ENCODE measurements at places on chromosomes 7 and 10.
A peak's percentile ranks its signal among the peaks of the same experiment; 100 is the strongest.

DNA sequence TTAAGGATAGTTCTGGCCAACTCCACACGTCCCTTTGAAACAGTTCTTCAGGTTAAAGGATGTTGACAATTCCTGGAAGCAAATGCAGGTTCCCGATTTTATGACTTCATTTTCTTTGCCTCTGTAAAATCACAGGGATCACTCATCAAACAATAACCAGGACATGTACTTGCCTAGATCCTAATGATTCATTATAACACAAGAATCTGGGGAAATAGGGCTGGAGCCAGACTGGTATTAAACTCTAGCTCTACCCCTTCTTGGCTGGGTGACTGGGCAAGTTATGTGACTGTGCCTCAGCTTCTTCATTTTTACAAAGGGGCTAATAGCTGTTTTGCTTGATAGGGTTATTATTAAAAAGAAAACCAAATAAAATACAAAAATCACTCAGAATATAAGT is 56.0 kb upstream of the KCND2 start:
- no peak for DNase-seq

DNA sequence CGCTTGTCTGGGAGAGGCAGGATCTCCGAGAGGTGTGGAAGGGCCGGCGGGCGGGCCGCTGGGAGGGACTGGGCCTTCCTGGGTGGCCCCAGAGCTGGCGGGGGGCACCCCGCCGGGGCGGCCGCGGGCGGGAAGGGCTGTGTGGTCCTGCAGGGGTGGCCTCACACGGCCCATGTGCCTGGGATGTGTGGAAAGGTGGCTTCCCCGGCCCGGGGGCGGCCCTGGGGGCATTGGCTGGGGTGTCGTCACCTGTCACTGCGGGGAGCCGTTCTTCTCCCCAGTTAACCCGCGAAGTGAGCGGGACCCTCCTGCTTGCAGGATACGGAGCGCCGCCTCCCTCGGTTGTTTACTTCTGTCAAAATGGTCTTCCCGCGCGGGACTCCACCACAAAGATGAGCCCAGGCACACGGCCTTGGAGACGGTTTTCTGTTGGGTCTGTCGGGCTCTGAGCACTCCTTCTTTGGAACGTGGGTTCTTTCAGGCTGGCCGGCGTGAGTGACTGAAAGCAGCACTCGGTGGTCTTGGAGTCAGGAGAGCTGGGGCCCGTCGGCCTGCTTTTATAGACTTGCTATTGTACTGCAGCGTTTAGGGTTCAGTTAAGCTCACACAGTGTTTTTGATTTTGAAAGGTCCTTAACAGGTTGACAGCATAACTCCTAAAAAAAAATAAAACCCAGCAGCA is 700 bp downstream of the SMC3 start:
- DNase-seq = no peak

DNA sequence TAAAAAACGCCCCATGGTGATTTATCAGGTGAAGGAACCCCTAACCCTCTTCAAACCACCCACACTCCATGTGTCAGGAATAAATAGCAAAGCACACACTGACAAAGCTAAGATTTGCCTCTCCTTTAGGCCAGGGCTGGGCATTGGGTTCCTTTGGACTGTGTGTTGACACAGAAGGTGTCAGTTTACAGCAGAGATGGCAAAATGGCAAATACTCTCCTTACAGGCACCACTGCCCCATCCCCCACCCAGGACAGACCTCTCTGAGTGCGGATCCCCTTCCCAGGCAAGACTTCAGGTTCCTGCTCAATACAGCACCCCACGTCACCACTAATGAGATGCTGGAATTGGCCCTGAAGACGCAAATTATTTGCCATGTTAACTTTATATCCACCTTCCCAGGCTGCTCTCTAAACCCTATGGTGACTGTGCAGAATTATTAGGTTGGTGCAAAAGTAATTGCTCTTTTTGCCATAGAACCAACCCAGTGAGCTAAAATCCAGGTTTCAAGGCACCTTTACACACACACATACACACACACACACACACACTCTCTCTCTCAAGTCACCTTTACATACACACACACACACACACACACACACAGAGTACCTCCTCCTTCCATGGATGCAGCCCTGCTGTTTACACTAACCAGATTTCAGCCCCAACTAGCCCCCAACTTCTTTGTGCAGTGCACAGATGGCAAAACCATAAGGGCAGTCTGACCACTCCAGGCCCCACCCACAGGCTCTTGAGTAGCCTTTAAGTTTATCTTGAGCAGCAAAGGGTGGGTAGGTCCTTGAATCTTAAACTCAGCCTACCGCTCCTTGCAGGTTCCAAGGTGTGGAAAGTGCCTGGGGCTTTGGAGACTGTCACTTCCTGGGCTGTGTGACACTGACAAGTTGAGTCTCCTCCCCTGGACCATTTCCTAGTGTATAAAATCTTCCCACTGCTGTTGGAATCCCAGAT is 4.0 kb upstream of the ZCCHC24 start:
- DNase-seq = peak; percentile 19

DNA sequence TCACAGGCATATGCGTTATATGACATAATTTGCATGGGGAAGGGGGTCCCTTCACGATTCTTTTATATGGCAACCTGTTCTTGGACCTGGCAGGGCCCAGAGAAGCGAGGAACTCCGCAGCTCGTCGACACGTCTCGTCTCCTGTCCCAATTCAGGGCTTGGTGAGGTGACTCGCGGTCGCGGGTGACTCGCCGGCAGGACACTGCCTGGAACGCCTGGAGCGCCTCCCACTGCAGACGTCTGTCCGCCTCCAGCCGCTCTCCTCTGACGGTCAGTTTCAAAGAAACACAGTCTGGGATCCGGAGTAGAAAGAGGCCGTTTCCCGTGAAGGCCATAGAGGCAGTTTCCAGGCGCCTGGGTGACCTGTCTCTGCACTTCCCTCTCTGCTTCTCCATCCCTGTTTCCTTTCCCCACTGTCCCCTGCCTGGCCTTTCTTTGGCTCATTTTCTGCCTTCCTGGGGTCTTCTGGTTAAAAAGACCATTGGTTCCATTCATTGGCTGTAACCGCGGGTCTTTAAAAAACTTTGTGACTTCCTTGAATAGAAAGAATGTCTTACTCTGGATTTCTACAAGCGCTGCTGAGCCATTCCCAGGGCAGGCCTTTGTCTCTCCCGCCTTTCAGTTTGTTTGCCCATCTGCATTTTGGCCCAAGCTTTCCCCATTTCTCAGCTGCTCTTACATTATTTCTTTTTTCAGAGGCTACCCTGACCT is 1.2 kb downstream of the UPP1 start:
- peak; percentile 77 for DNase-seq

DNA sequence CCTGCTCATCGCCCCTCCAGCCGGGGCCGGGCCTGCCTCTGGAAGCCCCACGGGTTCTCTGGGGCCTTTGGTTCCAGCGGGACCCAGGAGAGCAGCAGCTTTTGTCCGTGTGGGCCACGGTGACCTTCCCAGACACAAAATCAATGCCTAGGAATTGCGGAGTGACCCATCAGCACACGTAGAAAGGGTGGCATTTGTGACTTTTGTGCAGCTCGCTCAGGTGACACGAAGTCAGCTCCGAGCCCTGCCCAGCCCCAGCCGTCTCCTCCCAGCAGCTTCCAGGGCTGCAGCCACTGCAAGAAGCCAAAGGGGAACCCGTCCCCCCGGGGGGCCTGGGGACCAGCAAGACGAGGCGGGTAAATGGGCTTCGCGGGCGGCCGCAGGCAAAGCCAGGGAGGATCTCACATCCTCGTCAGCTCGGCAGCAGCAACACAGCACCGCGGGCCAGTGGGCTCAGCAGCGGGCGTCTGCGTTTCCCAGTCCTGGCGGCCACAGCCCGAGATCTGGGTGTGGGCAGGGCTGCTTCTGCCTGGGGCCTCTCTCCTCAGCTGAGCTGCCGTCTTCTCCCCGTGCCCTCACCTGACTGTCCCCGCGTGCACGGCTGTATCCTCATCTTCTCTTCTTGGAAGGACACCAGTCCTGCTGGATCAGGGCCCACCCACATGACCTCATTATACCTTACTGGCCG is 88.5 kb downstream of the PAXIP1 start:
- peak; percentile 44 for DNase-seq

DNA sequence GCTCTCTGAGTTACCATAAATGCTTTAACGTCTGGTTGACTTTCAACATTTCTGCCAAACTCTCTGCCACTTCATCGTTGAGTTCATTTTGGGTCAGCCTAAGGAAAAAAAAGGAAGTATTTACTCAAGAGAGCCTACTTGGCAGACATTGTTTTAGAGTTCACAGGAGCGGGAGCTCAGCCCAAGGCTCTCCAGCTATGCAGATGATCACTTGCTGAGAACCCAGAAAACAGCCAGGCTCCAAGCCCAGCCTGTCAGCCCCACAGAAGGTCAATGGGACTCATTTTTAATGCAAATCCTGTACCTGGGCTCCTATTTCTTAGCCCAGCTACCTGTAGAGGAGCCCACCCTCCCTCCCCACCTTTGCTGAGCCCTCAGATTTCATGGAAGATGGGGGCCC is 45.5 kb downstream of the NOD1 start:
- peak; percentile 87 for DNase-seq

DNA sequence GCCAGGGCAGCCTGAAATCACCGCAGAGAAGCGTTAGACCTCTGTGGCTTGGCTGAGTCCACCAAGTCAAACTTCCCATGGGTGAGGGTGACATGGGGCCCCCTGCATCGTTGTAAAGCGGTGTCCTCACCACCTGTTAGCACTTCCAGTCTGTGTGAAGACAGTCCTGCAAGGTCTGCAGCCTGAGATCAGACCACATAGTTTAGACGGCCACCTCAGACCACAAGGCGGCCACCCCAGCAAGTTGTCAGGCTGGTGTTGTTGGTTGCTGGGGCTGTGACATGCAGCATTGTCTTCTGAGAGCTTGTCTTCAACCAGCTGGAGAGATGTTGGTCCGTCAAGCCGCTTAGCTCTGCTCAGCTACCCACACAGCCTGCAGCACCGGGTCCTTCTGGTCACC is 44.1 kb upstream of the TARP start:
- no peak for DNase-seq

DNA sequence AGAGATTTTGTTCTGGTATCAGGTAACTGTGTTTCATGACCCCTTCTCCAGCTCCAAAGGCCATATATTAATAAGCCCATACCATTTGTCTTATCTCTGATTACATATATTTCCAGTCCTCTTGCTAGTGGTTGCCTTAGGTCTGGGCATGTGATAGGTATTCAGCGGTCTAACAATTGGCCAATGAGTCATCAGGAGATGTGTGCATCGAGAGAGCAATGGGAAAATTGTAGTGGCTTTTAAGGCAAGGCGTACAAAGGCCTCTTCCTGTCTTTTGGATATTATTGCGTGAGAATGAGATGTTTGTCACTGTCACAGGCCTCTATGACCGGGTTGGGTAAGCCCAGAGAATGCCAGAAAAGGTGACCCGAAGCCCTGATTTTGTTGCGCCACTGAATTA is 38.6 kb upstream of the SFRP5 start:
- no peak for DNase-seq

DNA sequence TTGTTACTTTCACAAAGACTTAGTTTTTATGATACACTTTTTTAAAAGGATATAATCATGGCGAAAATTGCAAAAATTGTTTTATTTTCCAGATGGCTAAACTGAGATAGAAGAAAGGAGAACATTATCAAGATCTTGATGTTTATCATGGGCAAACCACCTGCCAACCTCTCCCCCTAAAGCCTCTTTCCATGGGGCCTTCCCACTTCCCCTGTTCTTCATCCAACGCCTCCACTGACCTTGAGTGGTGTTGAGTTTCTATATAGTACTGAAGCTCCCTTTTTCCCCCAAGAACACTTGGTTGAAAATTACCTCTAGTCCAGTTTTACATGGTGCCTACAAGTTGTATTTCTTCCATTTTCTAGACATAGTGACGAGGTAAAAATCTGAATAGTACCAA is 5.0 kb downstream of the CREB3L2 start:
- DNase-seq = no peak

DNA sequence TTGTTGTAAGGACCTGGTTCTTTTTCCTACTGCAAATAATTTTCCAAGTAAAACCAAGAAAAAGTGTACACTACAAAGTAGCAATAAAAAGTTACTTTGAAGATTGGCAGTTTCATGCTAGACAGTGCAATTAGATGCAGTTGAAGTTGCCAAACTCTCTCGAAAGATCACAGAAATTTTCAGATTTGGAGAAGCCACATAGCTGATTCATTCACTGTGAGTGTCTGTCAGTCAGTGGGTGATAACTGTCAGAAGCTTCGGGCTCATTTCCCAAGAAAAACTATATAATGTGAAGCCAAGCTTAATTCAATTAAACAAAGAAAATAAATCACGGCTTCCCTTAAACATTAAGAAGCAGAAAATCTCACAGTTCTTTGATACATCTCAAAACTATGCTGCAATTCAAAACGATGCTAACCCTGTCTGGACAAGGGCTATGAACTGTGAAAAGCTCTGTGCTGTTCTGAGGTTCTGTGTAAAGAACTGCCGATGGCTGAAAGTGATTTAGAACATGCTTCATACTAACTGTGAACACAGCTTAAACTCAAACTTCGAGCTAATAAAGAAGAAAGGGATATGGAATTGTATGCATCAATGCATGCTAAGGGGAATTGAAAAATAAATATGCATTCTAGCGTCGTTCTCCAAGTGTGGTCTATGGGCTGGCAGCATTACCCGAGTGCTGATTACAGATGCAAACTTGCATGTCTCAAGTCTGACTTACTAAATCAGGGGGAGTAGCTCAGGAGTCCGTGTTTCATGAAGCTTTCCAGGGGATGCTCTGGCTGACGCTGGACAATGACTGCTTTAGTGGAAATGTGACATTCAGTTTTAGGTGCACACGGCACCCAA is 557.4 kb downstream of the CALN1 start:
- DNase-seq = no peak

GRCh38 chr10:115118346-115118745 is 25.2 kb downstream of the ATRNL1 start:
- no peak for DNase-seq

DNA sequence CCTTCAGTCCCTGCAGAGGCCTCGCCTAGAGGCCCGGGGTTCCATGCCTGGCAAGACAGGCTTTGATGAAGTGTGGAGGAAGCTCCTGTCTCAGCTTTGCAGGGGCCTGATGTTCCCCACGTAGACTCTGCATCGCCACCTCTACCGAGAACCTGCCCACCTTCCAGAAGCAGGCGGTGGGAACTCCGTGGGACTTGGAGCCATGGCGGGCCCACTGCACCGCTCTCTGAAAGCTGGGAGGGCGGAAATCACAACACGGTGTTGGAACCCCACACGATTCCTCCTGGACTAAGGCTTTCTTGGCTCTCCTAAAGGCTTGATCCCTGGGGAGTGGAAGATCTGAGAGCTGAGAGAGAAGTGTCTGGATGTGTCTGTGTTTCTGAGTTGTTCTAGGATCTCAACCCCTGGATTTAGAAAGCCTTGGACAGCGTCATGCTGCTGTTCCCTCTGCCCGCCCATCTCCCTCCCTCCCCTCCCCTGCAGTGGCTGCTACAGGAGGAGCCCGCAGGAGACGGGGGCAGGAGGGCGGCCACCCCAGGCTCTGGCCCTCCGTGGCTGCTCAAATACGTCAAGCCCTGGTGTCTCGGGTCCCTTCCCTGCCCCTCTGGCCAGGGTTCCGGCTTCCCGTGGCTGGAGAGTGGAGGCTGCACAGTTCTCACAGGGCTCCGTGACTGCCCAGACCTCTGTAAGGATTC is 79.7 kb downstream of the VIPR2 start:
- DNase-seq = peak; percentile 92

DNA sequence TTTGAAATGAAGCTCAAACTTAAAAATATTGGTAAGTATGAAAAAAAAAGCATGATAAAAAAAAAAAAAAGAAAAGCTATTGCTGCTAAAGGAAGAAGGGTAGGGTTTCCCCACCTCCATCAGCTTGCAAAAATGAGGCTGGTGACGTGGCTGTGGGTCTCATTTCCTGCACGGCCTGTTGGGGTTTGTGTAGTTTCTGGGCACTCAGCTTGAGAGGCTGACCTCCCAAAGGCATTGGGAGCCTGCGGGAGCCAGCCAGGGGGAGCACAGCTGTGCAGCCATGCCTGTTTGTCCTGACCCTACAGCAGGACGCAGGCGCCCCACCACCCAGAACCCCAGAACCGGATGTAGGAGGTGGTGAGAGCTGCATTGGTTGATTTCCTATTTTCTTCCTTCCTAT is 48.8 kb upstream of the CARD11 start:
- DNase-seq = peak; percentile 70
